Cortex of kidney (tissue), 1 donor: ENCODE measurements at places on chromosomes 11 and 22.

DNA sequence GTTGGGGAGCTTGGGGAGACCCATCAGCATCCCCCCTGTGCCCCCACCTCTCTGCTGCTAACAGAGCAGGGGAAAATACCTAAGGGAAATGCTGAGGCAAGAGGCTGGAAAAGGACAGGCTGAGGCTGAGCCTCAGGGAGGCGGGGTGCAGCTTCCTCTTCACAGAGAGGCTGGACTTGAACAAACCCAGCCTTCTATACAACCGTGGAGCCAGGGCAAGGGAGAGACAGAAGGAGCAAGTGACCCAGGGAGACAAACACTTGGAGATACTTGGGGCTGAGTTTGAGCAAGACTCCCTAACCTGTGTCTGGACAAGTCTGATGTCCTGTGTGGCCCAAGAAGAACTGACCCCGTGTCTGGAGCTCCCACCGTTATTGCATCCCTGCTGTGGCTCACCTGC lies at the start of gene SLCO2B1:
Gene SLCO2B1 (plus strand): TSS at position 229 of the 400 bp plus-strand sequence. CDS start 275 bp downstream, outside the sequence.
- no peak for DNase-seq

GRCh38 chr22:44455151-44455962 lies 42.7 kb downstream of the RTL6 start:
- no peak for DNase-seq

DNA sequence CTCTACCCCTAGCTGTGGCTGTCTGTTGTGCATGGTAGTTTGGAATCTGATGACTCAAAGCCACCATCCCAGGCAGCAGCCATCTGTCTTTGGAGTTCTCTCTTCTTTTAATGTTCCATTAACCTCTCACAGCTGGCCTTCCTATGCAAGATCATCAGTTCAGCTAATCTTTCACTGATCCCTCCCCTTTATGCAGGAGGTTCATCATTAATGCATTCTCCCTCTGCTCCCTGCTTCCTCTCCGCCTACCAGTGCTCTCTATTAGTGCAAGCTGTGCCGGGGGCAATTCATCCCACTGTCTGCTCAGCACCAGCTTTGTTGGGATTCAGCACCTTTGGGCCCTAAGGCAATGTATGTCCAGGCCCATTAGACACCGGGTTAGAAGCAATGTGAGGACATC lies 413.0 kb upstream of the LRRC4C start:
- DNase-seq = no peak

- no peak for DNase-seq
Measured at GRCh38 chr22:31613286-31613903, 48.6 kb downstream of the PISD start.

DNA sequence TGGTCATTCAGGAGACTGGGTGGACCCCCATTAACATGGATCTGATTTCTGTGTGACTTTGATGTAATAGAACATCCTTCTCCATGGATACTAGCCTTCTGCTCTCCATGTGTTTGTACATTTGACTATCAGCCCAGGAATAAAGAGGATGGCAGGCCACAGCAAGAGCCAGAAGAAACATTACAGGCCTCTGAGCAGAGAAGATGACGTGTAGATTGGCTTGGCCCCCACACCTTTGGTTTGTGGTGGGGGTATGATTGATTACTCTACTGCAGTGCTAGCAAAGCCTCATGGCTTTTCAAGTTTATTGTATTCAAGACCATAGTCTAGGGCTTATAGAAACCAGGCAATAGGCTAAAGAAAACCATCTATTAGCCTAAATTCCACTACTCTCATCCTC lies 77.0 kb downstream of the GRAMD1B start:
- no peak for DNase-seq

DNA sequence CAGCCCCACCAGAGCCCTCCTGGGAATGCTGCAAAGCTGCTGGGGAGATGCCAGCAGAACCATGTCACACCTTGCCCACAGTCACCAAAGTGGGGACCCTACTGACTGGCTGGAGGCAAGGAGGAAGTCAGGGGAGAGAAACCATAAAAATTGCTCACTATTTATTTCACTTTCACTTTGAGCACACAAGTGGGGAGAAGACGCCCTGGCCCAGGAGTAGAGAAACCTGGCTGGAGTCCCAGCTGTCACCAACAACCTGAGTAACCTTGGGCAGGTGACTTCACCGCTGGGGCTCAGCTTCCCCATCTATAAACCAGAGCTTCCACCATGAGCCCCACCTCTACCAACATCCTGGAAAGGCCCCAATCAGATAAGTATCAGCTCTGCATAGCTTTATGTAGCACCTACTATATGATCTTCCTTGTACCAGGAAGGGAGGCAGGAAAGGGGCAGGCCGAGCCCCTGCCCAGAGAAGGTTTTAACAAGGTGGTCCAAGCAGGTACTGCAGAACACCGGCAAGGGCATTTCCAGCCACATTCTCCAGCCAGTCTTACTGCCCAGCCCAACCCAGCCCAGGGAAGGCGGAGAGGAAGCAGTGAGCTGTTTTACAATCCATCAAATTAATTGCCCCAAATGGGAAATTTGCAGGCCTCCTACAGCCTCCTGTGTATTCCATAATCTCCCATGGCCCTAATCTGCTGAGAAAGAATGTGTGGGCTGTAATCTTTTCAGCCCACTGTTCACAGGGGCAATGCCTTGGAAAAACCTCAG lies 27.6 kb downstream of the PLEKHA7 start:
- DNase-seq = no peak

- no peak for DNase-seq
Measured at GRCh38 chr11:79699246-79699645, 258.4 kb upstream of the TENM4 start.

DNA sequence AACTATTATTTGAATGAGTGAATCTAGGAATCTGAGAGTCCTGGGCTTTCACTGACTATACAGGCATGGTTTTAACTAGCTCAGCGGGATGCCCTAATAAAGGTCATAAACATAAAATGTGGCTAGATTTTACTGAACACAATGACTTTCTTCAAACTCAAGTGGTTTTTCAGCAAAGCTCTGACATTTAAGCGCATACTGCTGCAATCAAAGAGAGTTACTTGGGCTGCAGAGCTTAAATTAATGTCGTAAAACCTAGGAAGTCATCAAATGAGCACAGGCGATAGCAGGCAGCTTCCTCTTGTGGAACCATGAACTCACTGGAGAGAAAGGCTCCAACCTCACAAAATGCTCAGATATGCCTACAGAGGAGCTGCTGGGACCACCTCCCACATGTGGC lies 6.7 kb downstream of the CSNK2A3 start:
- no peak for DNase-seq

DNA sequence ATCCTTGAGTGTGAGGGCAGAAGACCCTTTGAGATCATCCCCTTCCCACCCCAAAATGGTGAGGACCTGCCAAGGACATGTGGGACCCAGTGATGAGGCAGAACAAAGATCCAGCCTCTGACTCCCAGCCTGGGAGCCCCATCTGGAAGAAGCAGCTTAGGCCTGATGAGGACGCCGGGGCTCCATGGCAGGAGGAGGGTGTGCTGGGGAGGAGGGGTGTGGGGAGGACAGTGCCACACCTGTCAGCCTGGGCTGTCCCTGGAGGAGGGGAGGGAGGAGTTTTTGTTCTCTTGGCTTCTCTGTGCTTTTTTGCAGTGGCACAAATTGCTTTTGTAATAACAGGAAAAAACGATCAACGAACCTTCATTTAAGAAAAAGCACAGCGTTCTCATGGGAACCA lies 44.4 kb upstream of the DAGLA start:
- no peak for DNase-seq

DNA sequence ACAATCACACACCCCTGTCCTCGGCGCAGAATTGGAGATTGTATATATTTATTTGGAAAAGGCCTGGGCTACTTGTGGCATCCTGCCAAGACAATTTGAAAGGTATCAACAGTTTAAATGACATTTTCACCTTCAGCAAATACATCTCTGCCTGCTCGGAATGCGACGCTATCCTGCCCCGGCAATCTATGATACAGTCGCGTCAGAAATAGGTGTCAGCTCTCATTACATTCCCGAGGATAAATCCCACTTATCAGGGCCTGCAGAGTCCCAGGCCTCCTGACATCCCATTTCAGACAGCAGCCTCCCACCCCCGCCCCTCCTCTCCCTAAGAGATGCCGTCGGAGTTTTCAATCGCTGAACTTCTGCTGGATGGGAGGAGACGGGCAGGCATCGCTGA lies 114.7 kb downstream of the BRD1 start:
- no peak for DNase-seq

DNA sequence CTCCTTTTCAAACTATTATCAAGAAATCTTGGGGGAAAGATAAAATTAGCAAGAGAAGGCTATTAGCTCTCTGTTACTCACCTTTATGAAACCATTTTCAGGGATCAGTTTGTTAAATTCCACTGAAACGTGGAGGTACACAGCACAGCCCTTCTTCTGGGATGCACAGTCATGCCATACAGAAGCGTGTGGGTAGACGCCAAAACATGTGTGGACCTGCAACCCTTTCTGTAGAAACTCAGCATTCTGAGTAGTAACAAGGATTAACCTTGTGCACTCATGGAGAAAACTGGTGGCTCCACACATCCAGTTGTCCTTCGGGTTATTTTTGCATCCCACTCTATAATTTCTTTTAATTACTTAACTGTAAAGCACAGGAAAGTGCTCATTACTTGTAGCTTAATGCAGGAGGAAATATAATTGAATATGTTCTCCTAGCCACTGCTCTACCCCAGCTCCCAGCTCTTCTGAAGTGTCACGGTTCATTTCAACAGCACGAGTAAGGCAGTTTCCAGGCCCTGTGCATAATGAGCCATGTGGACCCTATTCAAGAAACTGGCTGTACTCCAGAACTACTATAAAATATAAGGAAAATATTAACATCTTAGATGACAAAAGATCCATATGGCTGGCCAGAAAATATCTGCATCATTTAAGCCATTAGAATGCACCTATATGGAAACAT lies 26.1 kb downstream of the BDNF start:
- DNase-seq = no peak

DNA sequence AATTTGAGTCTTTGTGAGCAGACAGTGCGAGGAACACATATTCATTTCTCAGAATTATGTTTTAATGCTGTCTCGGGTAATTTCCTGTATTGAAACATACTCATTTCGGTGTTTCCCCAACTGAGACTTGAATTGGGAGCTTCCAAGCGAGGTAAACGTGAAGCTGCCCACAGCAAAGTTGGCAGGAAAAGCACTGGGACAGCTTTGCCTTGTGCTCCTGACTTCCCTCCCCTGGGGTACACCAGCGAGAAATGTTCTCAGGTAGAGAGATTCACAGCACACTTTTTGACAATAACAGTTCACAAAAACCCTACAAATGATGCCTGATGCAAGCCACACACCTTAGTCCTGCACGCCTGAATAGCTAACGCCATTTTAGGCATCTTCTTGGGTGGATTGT lies 3.1 kb downstream of the HTR3B start:
- DNase-seq = no peak

- DNase-seq = no peak
Measured at GRCh38 chr11:706439-706956, 467 bp downstream of the EPS8L2 start.

GRCh38 chr11:10407055-10407454 lies 48.0 kb upstream of the AMPD3 start:
- no peak for DNase-seq

- no peak for DNase-seq
Measured at GRCh38 chr11:24298146-24298545, 198.7 kb upstream of the LUZP2 start.

- no peak for DNase-seq
Measured at GRCh38 chr11:64040684-64041322, 5.1 kb downstream of the FLRT1 start.

GRCh38 chr11:118275176-118275575 lies 11.1 kb upstream of the MPZL2 start:
- no peak for DNase-seq

DNA sequence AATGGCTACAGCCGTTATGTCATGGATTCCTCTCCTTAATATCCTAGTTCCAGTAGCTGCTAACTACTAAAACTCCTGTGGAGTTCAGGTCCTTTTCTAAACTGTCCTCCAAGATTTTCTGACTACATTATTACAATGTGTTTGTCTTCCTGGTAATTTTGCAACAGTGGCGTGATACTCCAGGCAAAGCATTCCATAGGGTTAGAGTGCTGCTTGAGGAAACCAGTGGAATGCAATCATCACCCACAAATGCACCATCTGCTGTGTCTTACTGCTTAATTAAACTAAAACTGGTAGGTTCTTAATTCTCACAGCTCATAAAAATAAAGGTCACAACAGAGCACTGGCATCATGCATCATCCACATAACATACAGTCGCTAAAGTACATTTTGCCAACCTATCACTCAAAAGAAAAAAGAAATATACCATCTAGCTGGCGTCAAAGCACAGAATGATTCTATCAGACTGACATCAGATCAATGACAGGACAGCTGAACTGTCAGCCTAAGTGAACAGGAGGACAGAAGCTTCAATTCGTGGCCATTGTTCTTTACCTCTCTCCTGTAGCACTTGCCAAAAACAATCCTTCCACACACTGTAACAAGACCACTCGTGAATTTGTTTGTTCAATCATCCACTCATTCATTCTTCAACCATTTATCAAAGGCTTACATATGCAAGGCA lies 182.5 kb downstream of the CADM1 start:
- no peak for DNase-seq

GRCh38 chr22:32413719-32414118 lies 1.7 kb upstream of the RTCB start:
- DNase-seq = no peak

GRCh38 chr22:45516923-45517675 lies 14.4 kb downstream of the FBLN1 start:
- DNase-seq = no peak
